ENCODE measurements at places on chromosomes 1 and 21.

- DNase-seq, result no peak
Observed at GRCh38 chr1:157577420-157577819, 20.5 kb downstream of the FCRL4 start.

GRCh38 chr1:28545246-28545628 lies 7.6 kb upstream of the TRNAU1AP start:
- DNase-seq, result no peak

- DNase-seq, result no peak
Observed at GRCh38 chr1:95249916-95250315, 15.9 kb downstream of the RWDD3 start.

DNA sequence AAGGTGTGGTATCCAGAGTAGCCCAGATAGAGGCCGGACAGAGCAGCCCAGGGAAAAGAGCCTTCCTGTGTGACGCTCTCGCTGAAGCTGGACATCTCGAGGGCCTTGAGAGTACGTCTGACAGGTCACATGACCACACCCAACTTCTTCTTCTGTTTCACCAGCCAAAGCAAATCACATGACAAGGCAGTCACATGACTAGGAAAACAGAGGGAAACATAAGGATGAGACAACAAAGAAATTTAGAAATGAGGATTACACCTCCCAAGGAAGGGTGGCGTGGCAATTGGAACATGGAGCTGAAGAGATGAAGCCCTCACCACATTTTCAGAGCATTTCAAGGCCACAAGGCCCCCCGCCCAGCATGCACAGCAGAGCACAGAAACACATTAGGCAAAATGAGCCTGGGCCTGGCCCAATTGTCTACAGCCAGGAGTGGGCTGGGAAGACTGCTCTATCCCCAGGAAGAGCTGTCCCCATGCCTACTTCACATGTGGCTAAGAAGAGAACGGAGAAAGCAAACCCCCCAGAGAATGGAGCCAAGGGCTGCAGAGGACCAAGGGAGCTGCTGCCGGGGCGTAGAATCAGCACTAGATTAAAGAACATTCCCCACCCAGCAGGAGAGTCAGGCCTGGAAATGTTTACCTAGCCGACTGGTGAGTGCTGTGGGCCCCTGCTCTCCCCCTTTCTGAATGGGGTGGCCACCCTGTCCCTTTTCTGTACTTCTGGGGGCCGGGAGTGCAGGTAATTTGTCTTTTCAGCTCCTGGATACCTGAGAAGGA lies 305.1 kb downstream of the NPHP4 start:
- DNase-seq, result no peak

GRCh38 chr1:214544791-214545190 lies 6.6 kb downstream of the PTPN14 start:
- no peak for DNase-seq

DNA sequence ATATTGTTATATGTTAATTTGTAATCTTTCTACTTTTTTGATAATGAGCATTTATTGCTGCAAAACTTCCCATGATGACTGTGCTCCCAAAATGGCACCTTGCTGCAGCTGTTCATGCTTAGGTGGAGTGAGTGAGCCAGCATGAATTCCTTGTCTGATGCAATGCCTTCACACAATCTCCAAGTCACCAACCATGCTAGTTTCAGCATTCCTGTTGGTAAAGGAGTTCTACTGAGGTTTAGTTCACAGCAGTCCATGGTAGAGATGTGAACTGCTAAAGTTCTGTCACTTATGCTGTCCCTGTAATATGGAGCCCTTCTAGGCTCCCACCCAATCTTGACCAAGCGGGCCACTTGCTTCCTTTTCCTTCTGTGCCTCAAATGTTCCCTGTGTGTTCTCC lies 26.2 kb upstream of the PRKACB start:
- no peak for DNase-seq

Data from T-helper 17 cell (primary cell).